ENCODE measurements at places on chromosomes 6 and 20.

DNA sequence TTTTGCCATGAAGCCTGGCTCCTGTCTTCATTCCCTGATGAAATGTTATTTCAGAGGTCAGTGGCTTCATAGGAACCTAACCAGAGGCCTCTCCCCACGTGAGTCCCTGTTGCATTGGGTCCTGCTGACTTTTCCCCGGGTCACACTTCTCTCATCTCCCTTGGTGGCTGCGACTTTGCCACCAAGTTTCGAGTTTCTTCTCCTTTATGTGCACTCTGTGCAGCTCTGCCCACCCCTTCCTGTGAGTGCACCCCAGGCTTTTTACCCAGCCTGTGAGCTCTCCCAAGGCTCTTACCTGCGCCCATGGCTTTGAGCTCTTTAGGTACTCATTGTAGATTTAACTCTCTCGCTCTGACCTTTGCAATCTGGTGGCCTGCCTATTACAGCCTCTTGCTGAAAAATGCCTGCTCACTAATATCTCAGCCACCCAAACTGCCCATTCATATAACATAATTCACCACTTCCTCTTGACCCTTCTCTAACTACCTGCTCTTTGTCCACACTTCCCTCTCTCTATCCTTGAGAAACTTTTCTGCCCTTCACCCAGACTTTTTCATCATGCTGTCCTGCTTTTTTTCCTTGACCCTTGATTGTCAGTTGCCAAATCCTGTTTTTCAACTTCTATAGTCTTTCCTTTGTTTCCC is 105.9 kb downstream of the SASH1 start:
- DNase-seq, result no peak

- DNase-seq, result no peak
Measured at GRCh38 chr6:70651326-70651905, 16.3 kb upstream of the SMAP1 start.

DNA sequence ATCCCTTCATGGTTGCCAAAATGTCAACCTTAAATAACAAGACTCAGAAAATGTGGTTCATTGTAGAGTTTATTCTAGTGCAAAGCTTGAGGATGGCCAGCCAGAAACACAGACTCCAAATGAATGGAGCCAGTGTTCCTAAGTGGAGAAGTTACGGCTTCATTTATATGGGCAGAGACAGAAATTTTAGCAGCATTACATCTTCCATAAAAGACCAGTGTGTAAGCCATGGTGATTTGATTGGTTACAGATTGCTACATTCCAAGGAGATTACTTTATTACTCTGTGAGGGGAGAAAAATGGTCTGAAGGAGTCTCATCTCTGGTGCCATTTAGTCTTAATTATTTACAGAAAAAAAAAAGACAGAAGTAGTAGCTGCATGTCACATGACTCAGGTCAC is 97.8 kb downstream of the OTOR start:
- no peak for DNase-seq

DNA sequence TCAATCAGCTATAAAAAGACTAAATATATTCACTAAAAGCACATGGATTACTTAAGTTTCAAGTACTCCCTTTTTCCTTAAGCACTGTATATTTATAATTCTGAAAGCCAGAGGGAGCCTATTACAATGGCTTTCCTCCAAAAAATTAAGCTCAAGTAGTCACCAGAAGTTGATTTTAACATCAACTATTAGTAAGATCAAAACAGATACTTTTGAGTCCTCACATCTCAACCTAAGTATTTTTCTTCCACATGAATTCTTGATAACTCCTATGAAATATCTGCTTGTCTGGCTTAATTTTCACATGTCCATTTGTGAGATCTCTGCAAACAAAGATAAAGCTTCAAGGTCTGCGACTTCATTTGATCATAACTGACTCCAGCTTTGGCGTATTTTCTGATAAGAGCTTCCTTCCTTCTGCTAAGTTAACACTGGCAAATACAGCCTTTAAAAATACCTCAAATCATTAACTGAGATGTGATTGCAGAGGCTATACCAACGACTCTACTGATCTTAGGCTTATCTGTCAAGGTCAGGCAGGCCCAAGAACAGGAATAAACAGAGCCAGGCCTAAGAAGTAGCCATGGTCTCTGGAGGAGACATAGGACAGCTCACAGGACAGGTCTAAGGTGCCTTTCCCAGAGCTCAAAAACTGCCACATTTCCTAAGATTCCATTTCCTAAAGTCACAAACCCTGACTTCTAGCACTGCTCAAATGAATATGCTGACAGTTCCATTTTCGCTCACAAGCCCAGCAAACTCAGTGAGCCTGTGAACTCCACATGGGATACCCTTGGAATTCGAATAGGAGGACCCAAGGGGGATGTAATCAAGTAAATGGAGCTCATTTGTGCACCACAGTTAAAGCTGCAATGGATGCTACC is 10.0 kb downstream of the SNX5 start:
- no peak for DNase-seq

- no peak for DNase-seq
Measured at GRCh38 chr6:147441751-147442150, 66.7 kb upstream of the SAMD5 start.

GRCh38 chr6:138953451-138953850 is 34.6 kb downstream of the REPS1 start:
- no peak for DNase-seq

DNA sequence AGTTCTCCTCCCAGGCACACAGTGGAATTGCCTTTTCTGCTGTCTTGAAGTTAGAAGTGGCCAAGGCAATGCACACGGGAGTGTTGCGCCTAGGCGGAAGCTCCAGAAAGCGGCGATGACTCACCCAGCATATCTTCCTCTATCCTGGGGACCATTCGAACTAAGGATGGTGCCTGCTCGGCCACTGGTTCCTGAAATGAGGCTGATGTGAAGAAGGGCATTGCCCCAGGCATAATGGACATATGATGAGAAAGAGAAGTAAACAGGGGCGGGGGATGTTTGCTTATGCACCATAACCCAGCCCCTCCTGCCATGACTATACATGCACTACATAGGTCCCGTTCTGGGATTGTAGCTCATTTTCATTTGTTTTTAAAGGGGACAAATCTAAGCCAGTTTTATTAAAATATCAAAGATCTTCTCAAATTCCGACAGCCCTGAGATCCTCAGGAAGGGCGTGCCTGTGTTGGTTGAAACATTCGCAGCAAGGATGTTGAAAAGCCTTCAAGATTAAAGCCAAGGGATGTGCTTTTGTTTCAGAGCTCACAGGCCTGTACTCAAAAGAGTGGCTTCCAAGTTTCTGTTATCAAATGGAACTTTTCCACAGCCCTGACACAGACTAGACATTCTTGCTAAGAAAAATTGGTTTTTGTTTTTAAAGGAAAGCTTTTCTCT is 218.5 kb downstream of the LY86 start:
- DNase-seq, result no peak

DNA sequence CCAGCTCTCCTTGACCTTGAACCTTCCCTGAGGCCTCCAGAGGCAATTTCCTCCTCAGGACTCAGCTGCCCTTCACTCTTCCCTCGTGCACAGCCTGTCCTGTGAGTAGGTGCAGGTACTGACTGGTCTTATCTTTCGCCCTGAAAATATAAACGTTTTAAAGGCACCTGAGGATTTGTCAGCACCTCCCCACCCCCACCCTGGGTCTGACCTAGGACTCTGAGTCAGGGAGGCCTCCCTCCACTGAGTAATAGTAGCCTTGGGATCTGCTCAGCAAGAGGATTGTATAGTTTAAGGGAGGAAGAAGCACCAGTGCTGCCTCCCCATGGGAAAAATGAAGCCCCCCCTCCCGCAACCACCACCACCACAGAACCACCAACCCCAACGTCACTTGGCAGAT is 54.6 kb downstream of the PPARD start:
- DNase-seq, result no peak

GRCh38 chr6:42217519-42218367 is at the start of gene MRPS10:
MRPS10 (minus strand) TSS chr6:42217861; CDS start chr6:42217849, 12 bp downstream.
- peak; percentile 87 for DNase-seq

- DNase-seq, result no peak
Measured at GRCh38 chr20:38497246-38497935, 24.7 kb downstream of the RALGAPB start.

DNA sequence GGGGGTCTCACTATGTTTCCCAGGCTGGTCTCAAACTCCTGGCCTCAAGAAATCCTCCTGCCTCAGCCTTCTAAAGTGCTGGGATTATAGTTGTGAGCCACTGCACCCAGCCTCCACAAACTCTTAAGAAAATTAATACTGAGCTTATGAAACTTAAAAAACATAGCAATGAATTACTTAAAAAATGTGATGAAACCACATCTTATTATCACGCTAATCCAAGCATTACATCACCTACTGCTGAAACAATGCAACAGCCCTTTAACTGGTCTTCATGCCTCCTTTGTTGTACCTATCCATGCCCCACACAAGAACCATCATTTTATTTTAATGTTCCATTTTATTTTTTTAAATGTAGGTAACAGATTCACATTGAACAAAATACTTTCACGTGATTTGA is 24.9 kb downstream of the SESN1 start:
- DNase-seq, result no peak

DNA sequence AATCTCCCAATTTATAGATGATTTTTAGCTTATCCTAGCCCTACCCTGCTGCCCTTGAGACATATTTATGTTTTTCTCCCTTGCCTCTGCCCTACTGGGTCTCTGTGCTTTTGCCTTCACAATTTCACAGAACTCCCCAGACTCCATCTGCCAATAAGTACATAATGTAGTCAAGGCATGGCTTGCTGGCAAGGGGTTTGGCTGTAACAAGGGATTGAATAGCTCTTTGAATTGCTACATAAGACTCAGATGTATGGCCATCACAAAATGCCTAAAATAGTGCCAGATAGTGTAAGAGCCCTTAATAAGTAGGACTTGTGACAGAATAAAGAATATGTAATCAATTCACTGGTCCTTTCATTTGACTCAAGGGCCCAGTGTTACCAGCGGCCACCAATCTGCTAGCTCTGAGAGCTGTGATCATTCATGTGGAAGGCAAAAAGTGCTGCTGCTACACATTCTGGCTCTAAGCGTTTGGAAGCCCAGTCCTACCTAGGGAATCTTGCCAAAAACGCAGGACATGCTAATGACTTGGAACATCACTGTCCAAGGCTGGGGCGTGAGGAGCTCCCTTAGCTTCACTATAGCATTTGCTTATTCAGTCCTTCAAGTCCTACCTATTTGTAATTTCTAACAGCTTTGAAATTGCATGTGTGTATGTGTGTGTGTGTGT is 20.5 kb downstream of the CLVS2 start:
- DNase-seq, result no peak

GRCh38 chr6:19691465-19692167 is 145.6 kb upstream of the ID4 start:
- no peak for DNase-seq

DNA sequence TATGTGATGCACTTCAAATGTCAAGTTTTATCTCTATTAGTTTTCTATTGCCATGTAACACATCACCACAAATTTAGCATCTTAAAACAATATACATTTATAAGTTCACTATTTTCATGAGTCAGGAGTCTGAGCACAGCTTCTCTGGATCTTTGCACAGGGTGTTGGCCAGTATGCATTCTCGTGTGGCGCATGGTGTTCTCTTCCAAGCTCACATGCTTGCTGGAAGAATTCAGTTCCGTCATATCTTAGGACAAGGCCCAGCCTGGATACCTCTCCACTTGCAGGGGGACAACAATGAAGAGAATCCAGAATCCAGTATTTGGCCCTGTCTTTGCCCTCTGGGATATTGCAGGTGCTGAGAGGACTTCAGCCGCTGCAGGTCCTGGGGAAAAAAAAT is 51.0 kb upstream of the ECI2 start:
- DNase-seq, result no peak

DNA sequence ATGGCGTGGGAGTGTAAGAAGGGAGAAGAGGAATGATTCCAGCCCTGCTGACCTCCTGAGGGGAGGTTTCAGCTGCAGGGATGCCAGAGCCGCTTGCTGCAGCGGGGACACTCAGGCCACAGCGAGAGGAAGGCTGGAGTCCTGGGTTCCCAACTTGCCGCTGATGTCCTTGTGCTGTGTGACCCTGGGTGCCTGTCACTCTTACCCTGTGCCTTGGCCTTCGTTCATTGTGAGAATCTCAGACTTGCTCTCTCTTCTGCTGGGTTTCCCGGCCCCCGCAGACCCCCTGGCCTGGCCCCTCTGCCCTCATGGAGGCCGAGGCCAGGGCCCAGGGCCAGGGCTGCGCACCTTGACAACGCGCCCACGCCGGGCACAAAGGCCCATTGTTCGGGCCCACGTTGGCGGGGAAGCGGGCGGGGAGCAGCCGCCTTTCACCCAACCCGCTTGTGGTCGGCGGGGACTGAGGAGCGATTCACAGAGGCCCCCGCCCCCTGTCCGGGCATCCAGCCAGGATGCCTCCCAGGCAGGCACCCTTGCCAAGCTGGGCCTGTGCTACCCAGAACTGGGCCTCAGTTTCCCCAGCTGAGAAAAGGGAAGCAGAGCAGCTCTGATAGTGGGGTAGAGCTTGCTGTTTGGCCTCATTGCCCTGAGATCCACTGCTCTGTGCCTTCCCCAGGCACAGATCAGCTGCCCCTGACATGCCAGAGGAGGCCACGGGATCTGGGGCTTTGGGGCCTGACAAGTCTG is 52.4 kb downstream of the CEBPB start:
- DNase-seq, result no peak

DNA sequence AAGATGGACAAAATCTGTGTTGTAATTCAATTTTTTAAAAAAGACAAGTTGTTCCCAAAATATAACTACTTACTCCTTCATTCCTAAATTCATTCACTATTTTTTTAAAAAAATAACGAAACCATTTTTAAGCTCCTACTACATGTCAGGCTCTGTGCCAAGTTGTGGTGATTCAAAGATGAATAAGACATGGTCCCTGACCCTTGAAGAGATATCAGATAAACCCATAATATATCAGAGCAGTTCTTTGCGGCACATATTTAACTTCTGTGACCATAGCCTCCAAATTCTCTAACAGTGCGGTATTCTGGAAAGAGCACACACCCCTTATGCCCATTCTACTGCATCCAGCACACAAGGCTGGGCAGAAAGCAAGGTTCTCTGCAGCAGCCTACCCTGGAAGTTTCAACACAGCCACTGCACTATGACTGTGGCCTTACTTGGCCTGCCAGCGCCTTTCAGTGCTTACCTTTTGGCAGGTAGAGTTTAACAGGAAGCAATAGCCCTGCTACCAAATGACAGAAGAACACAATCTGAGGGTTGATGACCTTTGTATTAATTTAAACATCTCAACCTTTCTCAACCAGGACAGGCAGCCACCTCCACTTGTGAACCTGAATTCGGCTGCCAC is 406.5 kb downstream of the BTBD9 start:
- no peak for DNase-seq

- DNase-seq, result no peak
Measured at GRCh38 chr6:137106183-137106582, 61.4 kb upstream of the IL20RA start.

- DNase-seq, result peak; percentile 97
Measured at GRCh38 chr6:33570806-33571636, 9.1 kb downstream of the BAK1 start.

- no peak for DNase-seq
Measured at GRCh38 chr6:143139239-143139784, 78.6 kb downstream of the AIG1 start.

GRCh38 chr20:50615407-50615806 is 75.9 kb downstream of the RIPOR3 start:
- DNase-seq, result no peak

Measured in GM13977 (cell line).